Hippocampal formation (tissue), 2 donors: ENCODE measurements at places on chromosomes 1 and 21.
A peak's percentile ranks its signal among the peaks of the same experiment; 100 is the strongest.

DNA sequence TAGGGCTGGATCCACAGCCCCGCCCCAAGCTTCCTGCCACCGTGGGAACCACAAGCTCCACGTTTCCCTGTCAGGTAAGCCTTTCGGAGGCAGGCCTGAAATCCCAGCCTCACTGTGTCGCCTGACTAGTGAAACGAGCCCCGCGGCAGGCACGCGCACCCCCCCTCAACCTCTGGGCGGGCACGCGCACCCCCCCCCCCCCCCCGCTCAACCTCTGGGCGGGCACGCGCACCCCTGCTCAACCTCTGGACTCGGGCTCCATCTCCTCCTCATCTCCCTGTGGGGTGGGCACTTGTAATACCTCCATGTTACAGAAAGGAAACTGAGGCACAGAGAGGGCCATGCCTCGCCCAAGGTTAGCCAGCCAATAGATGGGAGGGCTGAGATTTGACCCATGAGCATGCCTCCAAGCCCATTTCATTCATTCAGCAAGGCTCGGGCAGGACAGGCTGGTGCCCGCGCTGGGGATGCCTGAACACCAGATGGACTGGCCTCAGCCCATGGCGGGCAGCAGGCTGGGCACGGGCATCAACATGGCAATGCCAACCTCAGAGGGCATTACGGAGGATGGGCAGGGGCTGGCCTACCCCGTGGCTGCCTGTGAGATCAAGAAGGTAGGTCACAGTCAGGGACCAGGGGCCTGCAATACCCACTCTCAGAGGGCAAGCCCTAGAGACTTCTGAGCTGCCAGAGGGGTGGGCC, 4.7 kb downstream of the CFAP410 start:
- no peak for DNase-seq

GRCh38 chr1:58515794-58516401, 30.6 kb downstream of the OMA1 start:
- peak; percentile 63 for DNase-seq

- no peak for DNase-seq
Observed at GRCh38 chr1:154849645-154850131, 20.4 kb downstream of the KCNN3 start.

- DNase-seq, result no peak
Observed at GRCh38 chr1:64986903-64987871, 20.8 kb upstream of the JAK1 start.

DNA sequence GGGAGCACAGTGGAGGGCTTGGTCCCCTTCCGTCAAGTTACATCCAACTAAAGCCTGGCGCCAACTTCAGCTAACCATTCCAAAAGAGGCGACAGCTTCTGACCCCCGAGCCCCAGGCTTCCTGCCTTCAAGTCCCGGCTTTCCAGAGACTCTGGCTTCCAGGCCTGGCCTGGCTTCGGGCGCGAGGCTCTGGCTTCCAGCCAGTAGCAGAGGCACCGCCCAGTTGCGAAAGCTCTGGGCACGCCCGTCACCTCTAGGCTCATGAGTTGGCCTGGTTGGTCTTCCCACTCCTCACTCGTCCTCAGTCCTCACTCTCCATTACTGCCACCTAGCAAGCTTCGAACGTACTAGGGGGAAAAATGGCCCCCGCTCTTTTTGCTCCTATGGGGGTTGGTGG, 30.0 kb upstream of the C1orf185 start:
- no peak for DNase-seq

DNA sequence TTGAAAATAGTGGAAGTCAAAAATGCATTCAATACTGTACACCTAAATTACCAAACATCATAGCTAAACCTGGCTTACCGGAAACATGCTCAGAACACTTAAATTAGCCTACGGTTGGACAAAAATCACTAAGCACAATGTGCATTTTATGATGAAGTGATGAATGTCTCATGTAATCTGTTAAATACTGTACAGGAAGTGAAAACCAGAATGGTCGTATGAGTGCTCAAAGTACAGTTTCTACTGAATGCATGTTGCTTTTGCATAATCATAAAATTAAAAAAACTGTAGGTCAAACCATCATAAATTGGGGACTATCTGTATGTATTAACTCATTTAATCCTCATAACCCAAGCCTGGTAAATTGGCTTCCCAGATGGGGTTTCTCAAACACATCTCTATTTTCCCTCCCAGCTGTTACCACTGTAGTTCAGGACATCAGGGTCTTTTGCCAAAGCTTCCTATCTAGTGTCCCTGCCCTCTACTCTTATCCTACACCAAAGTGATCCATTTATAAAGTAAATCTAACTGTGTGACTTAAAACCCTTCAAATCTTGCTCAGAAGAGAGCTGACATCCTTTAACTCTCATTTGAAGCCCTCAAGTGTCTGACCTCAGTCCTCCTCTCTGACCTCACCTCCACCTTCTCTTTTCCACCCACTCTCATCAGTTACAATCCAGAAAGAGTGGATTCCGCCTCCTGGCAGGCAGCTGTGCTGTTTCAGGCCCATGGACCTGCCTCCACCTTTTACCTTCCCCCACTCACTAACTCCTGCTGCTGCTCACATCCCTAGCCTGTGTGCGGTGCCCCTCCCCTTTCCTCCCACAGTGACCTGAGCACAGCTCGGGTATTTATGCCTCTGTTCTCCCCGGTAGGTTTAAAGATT, 356.4 kb upstream of the ST6GALNAC5 start:
- no peak for DNase-seq

DNA sequence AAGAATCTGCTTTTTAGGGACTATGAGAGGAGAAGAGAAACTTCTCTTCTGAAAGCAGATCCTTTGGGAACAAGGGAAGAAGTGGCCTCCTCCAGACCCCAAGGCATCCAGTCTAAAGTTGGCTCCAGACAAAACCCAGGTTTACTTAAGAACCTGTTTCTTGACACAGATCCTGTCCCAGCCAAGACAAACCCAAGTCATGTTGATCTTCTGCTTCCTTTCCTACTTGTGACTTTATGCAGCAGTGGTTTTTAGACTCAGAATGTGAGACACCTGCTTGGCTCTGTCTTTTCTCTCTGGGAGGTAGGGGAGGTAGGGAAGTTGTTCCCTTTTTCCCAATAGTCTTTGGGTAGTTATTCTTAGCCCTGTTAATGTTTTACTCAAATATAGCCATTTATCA, 38.3 kb downstream of the ELAPOR1 start:
- DNase-seq, result no peak

DNA sequence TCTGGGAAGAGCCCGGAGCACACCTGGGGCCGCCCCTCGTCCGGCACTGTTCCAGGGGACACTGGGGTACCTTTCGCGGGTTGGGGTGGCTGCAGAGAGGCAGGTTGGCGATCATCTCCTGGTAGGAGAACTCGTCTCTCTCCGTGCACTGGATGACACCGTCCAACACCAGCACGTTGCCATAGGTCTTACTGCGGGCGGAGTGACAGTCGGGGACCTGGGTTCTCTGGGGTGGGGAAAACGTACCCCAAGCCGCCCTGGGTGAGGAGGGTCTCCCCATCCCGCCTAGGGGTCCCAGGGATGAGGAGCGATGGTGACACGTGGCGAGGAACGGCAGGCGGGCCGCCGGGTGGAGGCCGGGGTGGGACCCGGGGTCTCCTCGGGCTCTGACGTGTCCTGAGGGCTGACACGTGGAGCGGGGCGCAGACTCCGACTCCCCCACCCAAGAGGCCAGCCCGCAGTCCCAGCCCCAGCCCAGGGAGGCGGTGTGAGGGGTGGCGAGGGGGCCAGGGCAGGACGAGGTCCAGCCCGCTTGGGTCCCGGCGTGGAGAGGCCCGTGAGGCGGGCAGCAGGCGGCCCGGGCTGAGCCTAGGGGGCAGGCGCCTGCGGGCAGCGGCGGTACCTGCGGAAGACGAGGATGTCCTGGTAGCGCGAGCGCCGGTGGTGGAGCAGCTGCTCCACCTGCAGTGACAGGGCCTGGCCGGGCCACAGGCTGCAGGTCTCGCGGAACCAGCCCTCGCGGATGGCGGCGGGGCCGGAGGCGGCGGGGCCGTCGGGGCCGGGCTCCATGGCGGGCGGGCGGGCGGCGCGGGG, 457 bp downstream of the SRM start:
- no peak for DNase-seq

DNA sequence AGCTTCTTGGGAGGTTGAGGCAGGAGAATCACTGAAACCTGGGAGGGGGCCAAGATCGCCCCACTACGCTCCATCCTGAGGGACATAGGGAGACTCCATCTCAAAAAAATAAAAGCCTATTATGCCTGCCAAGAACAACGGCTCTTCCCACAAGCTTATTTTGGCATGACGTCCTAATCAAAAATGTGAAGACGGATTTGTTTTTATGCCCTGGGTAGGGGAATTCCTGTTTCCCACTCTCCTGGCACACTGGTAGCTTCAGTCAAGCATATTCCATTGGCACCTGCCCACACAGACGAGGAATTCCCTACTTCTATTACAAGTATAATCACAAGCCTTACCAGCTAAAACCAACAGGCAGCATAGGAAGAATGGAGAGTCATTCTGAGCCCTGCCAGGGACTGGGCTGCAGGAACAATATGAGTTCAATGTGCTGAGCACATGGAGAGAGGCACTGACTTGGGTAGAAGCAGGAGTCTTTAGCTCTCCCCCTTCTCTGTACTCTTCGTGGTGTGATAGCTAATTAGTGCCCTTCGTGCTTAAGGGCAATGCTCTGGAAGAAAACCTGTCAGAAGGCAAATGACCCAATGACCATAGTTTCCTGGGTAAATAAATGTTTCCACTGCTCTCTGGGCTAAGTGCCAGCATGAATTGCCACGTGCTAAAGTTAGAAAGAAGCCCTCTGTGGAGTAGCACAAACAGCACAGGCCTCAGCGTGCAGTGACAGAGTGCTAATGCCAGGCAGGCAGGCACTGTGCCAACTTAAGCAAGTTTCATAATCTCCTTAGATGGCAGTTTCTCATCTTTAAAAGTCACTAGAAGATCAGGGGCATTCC, 16.8 kb downstream of the TNFSF4 start:
- DNase-seq, result peak; percentile 48

- no peak for DNase-seq
Observed at GRCh38 chr1:5660141-5660935, 331.9 kb downstream of the NPHP4 start.

- no peak for DNase-seq
Observed at GRCh38 chr21:28644762-28645161, 347.9 kb downstream of the LTN1 start.

GRCh38 chr1:33710967-33711366, 152.9 kb upstream of the HMGB4 start:
- no peak for DNase-seq

DNA sequence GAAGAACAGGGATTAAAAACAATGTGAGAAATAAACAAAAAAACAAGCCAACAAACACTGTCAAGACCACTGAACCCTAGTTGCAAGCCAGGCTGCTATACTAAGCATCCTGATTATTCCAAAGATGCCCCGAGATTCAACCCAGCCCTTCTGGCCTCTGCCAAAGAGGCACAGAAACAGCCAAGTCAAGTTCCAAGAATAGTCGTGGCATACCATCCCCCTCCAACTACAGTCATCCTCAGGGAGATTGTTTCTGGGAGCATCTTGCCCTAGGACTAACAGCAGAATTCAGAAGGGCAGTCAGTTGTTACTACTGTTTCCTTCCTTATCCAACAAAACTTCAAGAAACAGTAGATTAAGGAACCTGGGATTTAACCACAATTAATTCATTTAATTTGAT, 52.3 kb downstream of the ABL2 start:
- DNase-seq, result no peak

DNA sequence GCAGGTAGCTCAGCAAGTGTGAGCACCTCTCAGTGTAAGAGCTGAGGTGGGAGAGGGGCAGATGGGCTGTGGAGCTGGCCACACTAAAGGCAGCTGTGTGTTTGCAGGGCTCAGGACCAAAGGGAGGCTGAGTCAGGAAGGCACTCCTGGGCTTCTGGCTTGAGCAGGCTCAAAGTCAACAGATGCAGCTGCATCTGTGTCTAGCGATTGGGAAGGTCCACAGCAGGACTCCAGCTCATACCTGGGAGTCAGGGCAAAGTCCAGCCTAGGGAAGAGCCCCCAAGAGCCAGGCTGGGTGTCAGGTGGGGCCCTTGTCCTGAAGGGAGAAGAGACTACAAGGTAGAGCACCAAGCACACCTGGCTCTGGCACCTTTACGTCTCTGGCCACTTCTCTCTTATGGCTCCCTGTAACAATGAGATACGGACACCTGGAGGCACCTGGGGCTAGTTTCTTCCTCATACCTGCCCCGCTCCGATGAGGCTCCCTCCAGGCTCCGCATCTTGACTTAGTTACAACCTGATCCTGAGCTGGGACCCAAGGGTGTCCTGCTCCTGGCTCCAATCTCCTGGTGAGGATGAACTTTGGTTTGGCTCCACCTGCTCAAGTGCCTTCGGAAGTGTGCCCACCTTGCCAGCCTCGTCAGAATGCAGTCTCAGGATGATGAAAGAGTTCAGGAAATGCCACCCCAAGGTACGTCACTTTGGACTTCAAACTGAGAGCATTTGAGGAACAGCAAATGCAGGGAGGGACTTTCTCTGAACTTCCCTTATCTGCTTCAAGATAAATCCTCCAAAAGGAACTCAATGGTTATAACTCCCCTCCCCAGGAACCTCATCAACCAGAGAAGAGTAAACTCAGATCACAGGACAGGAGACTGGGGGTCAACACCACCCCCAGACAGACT, 21.5 kb upstream of the SLC2A1 start:
- no peak for DNase-seq

- DNase-seq, result no peak
Observed at GRCh38 chr1:9241891-9242290, 7.3 kb downstream of the H6PD start.

DNA sequence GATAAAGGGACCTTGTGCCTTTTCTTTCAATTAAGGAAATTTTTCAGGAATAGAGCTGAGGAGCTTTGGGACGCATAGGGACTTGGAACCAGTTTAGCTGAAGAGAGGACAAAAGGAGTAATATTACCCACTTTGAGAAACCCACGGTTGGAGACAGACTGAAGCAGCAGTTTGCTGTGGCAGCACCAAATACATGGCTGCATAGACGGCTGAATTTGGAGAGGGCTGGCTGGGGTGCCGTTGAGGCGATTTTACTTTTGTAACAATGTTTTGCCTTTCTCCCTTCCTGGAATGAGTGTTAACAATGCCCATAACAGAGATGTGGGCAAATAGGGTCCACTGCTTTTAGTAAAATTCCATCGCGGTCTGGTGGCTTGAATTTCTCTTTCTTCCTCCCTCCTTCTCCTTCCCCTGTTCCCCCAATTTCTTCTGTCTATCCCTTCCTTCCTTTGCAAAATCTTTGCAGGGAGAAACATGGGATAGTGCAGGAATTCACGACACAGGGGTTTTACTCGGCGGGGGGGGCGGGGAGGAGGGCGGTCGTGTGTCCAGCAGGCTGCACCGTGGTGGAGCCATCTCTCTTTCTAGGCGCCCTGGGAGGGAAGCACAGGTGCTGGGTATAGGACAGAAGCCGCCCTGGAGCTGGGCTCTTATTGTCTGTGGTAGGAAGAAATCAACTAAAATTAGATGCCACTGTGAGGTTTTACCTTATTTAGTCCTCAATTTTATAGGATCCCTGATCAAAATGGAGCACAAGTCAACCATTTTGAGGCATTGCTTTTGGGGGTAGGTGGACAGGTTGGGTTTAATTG, 6.8 kb downstream of the LHX4 start:
- no peak for DNase-seq

- DNase-seq, result no peak
Observed at GRCh38 chr21:44421901-44422840, 33.1 kb upstream of the LRRC3 start.

- no peak for DNase-seq
Observed at GRCh38 chr1:234592240-234592639, 17.7 kb downstream of the IRF2BP2 start.

- no peak for DNase-seq
Observed at GRCh38 chr21:26709090-26709489, 136.0 kb upstream of the CYYR1 start.
